ENCODE measurements at places on chromosomes 5 and 9.

GRCh38 chr5:43369651-43370050 is 42.5 kb downstream of the CCL28 start:
- no peak for DNase-seq

GRCh38 chr5:91311697-91312501 is 71.2 kb downstream of the ARRDC3 start:
- peak; percentile 39 for DNase-seq

GRCh38 chr9:114172981-114173833 is 17.9 kb downstream of the COL27A1 start:
- DNase-seq = no peak

GRCh38 chr5:108556441-108557145 is 174.7 kb upstream of the FBXL17 start:
- DNase-seq = no peak

- DNase-seq = no peak
Measured at GRCh38 chr5:9505225-9505624, 40.6 kb downstream of the SEMA5A start.

DNA sequence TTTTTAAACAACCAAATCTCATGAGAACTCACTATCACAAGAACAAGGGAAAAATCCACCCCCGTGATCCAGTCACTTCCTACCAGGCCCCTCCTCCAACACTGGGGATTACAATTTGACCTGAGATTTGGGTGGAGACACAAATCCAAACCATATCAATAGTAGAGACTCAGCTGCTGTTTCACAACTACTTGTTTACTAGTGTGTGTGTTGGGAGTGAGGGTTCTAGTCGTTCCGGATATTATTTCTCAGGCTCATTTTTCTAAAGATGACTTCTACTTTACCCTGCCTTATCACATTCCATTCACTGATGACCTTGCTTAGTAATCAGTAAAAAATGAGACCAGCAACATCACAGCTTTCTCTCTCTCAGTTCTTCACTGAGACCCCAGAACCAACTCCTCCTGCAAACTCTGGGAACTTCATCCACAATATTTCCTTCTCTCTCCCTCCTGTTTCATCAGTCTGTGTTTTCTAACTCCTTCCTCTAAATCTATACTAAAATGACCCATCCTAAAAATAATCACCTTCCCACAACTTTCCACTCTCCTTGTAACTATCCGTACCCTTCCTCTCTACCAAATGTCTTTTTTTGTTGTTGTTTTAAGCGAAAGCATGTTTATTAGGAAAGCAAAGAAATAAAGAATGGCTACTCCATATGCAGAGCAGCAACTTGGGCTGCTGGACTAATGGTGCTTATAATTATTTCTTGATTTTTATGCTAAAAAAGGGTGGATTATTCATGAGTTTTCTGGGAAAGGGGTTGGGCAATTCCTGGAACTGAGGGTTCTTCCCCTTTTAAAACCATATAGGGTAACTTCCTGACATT is 121.5 kb upstream of the SPRY4 start:
- no peak for DNase-seq

GRCh38 chr5:80035839-80036238 is 691 bp downstream of the THBS4 start:
- DNase-seq = no peak

- DNase-seq = no peak
Measured at GRCh38 chr9:89605465-89606048, 745 bp downstream of the GADD45G start.

GRCh38 chr9:21395778-21396717 is 10.8 kb upstream of the IFNA2 start:
- DNase-seq = peak; percentile 24

DNA sequence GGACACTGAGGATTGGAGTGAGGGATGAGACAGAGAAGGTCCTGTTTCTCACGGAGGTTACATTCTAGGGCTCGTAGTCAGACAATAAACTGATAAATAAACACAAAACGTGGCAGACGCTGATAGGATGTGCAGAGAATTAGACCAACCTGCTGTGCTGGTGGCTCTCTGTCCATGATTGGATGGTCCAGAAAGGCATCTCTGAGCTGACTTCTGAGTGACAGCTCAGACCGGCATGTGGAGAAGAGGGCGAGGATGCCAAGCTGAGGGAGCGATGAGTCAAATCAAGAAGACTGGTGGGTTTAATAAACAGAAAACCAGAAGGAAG is 132.3 kb upstream of the TAF11L2 start:
- no peak for DNase-seq

DNA sequence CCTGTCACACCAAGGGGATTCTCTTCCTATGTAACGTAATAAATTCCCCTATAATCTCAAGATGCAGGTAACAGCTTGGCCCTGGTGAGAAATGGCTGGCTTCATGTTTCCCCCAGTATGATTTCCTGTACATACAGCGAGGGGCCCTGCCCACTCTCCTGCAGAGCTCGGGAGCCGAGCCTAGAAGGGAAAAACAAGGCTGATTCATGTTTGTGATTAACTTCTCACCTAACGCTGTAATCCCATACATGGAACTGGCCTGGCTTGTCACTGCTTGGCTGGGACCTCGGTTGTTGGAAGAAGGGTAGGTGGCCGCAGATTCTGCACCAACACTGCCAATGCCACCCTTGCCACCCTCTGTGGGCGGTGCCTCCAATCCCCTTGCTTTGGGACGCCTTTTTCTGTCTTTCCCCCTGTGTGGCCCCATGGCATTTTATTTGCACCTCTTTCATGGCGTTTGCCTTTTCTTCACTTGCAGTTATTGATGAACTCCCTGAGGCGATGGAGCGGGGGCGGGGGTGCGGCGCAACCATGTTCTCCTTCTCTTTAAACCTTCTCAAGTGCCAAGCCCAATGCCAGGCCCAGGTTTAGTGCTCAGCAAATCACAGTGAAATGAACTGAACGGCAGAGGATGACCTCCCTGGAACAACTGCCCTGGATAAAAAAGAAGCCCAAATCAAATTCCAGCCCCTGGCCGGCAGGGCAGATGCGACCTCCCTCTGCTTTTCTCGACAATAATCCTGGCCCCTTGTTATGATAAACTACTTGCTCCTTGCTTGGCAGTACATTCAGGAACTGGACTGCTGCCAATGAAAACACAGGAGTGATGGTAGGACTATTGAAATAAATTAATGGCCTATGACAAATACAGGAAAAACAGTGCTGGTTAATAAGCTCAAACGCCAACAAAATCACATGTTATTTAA is 108.1 kb downstream of the TMEM174 start:
- no peak for DNase-seq

GRCh38 chr5:112975721-112976431 is 722 bp upstream of the DCP2 start:
- no peak for DNase-seq

DNA sequence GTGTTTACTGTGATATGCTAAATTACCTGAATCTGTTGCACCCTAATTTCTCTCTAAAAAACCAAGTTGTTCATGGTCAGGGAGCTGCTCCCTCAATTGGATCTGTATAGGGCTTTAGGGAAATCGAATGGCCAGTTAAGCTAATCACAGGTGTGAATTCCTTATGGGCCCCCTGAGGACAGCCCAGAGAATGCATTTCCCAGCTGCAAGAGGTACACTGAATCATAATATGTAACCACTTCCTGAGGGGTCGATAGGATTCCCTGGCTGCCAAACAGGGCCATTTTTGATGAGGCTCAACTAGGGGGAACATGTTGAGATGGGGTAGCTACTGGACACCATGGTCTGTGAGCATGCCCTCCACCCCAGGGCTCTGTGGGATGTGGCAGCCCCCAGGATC is 478.6 kb downstream of the CCDC171 start:
- DNase-seq = no peak

DNA sequence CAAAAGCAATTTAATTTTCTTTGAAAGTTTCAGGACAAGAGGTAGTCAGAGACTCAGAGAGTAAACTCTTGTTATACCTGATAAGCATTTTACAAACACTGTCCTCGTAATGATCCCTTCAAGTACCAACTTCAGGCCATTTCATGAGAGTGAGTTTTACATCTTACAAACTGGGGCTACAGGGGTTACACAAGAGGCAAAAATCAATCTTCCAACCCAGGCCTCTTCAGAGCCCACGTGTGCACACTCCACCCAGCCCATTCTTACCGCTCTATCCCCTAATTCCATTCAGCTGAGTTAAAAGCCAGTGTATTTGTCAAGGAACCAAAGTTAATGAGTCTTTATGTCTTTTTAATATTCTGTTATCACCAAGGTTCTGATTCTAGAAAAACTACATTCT is 46.5 kb downstream of the PSMB7 start:
- DNase-seq = no peak

DNA sequence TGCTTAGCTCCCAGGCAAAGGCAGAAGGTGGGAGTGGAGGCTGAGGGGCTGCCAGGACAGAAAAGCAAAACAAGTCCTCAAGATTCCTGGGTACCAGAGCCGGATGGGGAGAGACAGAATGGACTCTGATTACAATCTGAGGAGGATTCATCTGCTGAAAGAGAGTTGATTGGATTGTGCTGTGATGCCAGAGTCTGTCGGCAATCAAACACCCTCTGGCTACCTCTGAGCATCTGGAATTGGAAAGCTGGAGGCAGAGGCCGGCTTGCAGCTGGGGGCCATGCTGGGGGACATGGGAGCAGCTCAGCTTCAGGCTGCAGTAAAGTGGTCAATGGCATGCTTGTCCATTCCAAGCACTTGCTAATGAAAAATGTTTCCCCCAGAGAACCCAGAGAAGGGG is 59.3 kb downstream of the ASTN2 start:
- DNase-seq = no peak

DNA sequence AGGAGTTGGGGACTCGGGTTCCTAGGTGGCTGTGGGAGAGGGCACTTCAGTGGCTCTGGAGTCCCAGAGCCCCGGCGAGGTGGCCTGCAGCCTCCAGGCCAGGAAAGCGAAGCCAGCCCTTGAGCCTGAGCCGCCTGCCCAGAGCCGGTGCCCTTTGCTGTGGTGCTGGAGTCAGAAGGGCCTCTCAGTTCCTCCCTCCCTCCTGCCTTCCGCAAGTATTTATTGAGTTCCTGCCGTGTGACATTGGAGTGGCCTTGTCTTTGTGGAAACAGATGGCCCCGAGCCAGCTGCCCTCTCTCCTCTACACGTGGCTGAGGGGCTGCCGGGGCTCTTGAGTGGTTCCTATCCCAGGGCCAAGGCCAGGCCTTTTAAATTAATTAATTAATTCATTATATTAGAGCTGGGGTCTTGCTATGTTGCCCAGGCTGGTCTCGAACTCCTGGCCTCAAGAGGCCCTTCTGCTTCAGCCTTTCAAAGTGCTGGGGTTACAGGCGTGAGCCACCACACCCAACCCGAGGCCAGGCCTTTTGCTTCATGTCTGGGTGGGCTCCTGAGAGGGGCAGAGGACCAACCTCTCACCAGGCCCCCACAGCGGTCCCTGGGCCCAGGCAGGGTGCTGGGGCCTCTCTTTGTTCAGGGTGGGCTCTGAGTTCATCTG is 45.6 kb upstream of the IER5L start:
- no peak for DNase-seq

DNA sequence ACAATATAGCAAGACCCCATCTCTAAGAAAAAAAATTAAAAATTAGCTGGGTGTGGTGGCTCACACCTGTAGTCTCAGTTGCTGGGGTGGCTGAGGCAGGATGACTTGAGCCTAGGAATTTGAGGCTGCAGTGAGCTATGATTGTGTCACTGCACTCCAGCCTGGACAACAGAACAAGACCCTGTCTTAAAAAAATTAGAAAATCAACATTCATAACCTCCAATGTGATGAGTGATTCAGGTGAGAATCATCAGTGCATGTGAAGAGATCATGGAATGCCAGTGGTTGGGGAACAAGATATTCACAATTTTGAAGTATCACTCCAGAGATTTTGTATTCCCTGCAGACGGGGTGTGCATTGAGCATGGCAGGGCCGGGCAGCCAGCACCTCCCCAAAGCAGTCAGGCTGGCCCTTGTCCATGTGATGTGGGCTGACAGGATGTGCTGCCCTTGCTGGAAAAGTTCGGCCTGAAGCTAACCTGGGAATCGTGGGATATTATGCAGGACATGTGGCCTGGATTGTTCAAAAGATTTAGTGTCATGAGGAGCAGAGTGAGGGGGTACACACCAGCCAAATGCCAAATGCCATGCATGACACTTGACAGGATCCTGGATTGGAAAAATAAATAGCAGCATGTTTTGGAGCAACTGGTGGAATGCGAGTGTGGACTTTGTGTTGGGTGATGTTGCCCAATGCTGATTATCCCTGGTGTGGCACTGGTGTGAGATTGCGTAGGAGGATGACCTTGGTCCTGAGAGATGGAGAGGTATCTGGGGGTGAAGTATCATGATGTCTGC is 189.0 kb downstream of the RGS3 start:
- DNase-seq = no peak

DNA sequence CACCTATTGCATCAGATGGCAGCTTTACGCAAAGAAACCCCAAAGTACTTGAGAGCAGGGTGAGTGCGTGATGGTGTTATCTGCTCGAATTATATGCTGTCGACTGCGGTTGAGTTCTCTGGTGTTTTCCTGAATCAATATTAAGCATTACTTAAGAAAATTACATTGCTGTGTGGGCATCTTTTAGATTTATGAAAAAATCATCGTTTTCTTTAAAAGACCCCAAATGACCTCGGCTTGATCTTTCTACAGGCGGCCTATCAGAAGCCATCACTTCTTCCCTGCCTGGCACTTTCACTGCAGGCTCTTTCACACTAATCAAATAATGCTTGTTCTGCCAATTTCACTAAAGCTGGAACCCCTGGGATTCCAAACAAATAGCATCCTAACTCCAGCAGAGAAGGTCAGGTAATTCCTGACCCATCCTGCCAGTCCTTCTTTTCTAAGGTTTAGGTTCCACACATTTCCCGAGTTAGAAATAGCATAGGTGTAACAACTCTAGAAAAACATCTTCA is 1.7 kb downstream of the UBE2QL1 start:
- no peak for DNase-seq

- DNase-seq = no peak
Measured at GRCh38 chr9:107361816-107362215, 78.7 kb downstream of the RAD23B start.

DNA sequence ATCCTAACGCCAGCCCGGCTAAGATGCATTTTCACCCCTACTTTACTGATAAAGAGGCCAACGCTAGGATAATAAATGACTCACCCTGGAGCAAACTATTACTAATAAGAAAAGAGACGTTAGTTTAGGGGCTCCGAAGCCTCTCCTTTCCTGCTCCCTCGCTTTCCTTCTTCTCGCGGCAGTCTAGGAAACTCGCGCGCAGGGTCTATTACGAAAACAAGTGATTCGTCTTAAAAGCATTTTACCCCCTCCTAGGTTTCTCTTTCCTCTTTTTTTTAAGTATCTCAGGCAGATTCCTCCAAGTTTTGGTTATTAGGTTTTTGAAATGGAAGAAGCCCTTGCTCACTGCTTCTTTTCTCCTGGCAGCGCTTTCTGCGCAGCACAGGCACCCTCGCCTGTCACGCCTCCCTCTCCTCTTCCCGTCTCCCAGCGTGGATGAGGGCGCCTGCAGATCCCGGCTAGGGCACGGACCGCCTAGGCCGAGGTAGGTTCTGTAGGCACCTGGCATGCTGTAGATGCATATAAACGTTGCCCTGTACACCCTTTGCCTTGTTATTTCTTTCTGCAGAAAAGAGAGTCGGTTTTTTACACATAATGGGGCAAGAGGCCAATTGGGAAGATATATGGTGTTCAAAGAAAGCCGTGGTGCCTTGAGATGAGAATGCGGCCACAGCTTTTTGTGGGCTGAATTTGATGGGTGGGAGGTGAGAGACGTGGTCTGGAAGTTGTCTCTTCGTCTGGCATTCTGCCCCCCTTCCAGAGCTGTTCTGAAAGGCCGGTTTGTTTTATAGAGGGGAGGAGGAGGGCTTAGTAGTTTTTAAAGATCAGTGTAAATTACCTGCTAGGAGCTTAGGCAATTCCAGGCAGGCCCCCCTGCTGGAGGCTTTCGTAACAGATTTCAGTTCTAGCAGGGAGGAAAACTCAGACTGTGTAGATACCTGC is 983 bp downstream of the GCNT1 start:
- peak; percentile 33 for DNase-seq

- DNase-seq = no peak
Measured at GRCh38 chr9:124187311-124187710, 70.4 kb upstream of the NEK6 start.
